Suppressor macrophage (primary cell): ENCODE measurements at places on chromosomes 5 and 9.

DNA sequence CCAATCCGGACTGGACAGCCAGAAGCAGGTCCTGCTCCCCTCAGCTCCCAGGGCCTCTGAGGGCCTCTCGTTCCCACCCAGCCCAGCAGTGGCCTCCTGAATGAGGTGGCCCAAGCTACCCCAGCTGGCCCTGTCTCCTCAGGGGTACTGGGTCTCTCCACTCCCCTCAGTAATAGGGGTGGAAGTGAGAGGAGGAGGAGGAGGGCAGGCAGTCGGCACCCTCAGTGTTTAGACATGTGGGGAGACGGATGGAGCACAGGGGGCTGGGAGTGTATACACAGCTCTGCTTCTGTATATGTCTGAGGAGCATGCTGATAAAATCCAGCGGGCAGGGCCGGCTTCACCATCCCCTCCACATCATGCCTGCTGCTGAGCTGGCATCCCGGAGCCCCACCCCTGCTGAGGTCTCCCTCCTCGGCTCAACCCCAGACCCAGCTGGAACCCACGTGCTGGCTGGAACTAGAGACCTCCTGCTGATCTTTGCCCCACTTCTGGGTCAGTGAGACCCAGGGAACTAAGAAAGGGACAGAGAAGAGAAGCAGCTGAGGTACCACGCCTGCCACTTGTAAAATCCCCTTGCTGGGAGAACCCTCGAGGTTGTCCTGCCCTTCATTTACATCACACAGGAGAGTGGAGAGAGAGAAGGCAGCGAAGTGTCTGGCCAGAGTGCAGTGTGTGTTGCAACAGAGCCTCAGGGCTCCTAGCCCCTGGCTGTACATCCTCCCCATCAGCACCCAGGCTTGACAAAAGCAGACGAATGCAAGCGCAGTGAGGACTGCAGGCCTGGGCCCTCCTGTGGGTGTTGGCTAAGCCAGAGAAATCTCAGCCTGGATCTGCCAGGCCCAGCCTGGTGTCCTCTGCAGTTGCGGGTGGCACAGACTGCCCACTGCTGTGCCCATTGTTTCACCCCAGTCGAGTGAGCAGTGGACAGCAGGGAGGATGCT lies 77.5 kb downstream of the PSD2 start:
- DNase-seq, result no peak

- no peak for DNase-seq
Observed at GRCh38 chr5:32432633-32433032, 11.9 kb downstream of the ZFR start.

DNA sequence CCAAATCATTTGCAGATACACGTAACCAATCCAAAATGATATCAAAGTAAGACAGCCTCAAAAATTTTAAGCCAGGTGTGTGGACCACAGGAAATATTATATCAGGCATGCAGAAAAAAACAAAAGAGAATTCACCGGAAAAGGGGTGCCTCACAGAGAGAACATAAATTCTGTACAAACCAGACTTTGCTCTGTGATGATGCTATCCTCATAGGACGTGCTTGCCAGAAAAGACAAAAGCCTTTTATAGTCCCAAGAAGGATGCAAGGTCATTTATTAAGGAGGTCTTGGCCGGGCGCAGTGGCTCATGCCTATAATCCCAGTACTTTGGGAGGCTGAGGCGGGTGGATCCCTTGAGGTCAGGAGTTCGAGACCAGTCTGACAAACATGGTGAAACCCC lies 16.8 kb upstream of the ATP6V1G1 start:
- DNase-seq, result no peak

- DNase-seq, result no peak
Observed at GRCh38 chr5:142106061-142106460, 2.5 kb upstream of the NDFIP1 start.

DNA sequence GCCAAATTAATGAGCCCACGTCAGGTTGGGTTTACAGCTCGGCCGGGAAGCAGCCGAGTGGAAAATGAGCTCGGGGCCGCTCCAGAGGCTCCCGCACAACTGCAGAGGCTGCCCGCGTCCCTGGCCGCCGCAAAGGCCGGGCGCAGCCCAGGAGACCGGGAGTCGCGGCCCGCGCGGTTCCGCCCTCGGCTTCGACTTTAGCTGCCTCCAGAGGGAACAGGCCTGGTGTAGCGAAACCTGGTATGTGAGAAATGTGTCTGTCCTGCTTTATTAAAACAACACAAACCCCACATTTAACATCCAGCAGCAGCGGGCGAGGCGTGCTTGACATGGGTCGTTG lies 66.2 kb downstream of the FOXD1 start:
- no peak for DNase-seq

DNA sequence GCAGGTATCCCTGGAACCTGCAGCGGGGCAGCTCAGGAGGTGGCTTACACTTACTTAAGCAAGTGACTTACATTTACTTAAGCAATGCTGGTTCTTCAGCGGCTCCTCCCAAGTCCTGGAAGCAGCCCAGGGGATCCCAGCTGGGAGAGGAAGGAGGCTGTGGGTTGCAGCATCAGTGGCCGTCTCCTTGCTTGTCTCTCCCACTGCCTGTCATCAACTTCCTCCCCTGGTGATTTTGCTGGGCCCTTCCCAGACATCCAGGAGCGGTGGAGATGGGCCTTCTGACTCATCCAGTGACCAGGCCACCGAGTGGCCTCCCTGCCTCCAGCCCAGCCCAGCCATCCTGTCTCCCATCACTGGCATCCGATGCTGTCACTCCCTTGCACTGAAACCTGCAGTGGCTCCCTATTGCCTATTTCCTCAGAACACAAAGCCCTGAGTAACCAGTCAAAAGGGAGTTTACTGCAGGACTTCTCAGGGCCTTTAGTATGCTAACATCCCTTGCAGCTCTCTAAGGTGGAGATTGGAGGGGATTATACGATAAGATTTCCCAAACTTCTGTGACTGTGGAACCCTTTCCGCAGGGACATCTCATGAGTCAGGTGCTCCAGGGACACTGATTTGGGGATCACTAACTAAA lies 155.9 kb upstream of the PHYKPL start:
- peak; percentile 98 for DNase-seq

- peak; percentile 19 for DNase-seq
Observed at GRCh38 chr9:33223696-33224095, 16.3 kb upstream of the SPINK4 start.

- DNase-seq, result peak; percentile 38
Observed at GRCh38 chr5:131265311-131265803, 1.5 kb downstream of the CDC42SE2 start.

DNA sequence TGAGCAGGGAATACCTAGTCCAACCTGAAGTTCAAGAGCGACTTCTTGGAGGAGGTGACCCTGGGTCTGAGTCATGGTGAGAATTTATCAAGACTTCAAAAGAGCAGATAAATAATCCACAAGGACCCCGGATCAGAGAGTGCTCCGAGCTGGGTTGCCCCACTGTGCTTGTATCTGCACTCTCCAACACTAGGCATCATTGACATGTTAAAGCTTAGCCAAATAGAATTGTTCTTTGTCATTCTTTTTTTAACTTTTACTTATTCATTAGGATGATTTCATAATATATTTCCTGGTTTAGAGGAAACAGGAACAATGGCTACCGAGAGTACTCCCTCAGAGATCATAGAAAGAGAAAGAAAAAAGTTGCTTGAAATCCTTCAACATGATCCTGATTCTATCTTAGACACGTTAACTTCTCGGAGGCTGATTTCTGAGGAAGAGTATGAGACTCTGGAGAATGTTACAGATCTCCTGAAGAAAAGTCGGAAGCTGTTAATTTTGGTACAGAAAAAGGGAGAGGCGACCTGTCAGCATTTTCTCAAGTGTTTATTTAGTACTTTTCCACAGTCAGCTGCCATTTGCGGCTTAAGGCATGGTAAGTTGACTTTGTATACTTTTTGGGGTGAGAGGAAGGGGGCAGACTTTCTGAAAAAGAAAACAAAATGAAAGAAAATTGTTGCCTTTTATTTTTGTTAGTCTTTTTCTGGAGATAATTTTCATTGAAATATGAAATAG lies at the start of gene CARD6:
TSS of gene CARD6 (plus strand) at position 300 of the 738 bp plus-strand sequence. CDS start at position 316, 16 bp downstream.
- DNase-seq, result peak; percentile 63

DNA sequence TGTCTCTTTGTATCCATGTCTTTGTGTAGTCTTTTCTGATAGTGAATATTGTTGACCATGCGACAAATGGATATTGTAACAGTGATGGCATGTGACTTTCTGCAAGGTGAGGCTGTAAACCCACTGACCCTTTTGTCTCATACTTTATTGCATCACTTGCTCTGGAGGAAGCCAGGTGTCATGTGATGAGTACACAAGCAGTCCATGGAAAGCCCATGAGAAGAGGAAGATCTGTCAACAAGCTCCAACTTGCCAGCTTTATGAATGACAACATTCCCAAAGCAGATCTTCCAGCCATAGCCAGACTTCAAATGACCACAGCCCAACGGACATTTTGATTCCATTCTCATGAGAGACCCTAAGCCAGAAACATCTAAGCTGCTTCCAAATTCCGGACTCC lies 450.1 kb upstream of the ACTBL2 start:
- peak; percentile 2 for DNase-seq

DNA sequence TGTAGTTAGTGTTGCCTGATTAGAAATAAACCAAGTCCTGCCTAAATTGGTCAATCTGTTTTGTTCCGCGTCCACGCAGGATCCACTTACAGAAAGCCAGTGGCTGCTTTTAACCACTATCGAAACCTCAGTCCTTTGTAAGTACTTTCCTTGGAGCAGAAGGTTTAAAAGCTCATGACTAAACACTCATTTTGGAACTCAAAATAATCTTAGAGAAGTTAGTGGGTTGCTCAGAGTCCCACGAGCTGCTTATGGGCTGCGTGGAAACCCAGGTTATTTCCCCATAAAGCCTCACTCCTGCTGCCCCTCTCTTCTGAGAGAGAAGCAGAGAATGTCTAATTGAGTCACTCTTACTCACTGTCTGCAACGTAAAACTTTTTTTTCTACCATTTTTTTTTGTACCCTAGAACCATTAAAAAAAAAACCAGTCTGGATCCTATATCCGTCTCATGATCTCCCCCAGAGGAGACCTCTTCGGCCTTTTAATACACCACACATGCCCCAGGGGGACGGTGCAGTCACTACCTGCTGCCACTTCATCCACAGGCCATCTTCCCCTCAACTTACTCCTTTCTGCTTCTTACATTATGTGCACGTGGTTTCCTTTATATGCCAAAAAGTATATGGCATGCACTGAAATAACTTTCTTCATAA lies 7.6 kb downstream of the BASP1 start:
- peak; percentile 72 for DNase-seq
